GM18507 (cell line): ENCODE measurements at places on chromosomes 7 and 10.

GRCh38 chr10:71270301-71271220, 48.5 kb upstream of the SLC29A3 start:
- peak; percentile 30 for DNase-seq

DNA sequence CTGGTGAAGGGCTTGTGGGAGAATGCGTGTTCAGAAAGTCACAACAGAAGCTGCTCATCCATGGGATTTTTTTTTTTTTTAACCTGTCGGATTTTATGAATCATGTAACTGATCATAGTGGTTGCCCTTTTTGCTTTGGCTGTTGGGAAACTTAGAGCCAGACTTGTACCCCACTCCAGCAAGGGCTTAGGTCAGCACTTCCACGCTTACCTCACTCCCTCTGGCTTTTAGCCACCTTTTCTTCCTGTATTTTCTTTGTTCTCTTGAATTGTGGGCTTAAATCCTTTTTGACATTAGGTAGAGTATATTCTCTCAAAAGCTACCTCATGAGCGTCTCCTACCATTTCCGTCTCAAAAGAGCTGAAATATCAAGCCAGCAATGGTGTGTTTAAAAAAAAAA, 113.6 kb upstream of the BTBD16 start:
- no peak for DNase-seq

GRCh38 chr7:80860554-80860953, 58.3 kb downstream of the SEMA3C start:
- DNase-seq = no peak

GRCh38 chr7:15327001-15327400, 234.8 kb downstream of the AGMO start:
- DNase-seq = no peak

GRCh38 chr7:66170309-66171231, 34.6 kb upstream of the TPST1 start:
- DNase-seq = no peak

DNA sequence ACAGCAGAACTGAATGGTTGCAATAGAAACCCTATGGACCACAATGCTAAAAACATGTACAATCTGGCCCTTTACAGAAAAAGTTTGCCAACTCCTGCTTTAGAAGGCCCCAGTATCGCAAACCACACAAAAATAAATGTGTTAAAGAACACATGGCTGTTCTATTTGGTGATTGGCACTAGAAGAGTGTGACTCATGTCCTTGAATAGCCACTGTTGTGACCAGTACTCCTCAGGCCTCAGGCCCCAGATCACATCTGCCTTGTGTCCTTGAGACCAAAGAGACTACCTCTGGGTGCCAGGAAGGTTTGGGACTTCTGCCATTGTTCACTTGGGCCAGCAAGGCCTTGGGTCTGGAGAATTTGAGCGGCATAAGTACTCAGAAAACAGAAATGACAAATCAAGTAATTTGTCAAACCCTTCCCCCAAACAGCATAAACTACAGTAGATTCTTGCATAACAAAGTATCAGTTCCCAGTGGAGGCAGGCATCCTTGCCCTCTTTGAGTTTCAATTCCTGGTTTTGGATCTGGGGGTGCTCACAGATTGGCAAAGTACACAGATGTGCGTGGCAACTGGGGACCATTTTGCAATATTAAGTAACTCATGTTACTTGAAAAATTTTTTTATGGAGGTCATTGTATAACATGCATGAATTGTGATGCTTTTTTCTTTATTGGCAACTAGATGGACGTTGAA, 50.2 kb downstream of the MTURN start:
- no peak for DNase-seq

DNA sequence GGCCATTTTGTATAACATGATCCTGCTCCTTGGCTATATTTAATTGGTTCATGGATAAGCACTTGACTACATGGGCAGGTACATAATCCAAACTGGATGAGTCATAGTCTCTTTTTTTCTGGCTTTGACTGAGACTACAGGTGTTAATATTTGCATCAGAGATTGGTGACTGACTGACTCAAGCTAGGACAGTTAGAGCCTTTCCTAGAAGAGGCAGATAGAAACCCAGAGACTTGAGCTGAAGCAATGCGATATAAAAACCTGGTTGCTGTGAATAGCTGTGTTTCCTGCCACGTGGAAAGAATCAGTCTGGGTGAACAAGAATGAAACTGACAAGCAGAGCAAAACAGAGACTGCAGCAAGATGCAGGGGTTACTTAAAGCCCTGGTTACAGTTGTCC, 81.0 kb downstream of the SAMD9 start:
- DNase-seq = no peak

- DNase-seq = no peak
Observed at GRCh38 chr7:92873776-92874175, 37.4 kb upstream of the CDK6 start.

DNA sequence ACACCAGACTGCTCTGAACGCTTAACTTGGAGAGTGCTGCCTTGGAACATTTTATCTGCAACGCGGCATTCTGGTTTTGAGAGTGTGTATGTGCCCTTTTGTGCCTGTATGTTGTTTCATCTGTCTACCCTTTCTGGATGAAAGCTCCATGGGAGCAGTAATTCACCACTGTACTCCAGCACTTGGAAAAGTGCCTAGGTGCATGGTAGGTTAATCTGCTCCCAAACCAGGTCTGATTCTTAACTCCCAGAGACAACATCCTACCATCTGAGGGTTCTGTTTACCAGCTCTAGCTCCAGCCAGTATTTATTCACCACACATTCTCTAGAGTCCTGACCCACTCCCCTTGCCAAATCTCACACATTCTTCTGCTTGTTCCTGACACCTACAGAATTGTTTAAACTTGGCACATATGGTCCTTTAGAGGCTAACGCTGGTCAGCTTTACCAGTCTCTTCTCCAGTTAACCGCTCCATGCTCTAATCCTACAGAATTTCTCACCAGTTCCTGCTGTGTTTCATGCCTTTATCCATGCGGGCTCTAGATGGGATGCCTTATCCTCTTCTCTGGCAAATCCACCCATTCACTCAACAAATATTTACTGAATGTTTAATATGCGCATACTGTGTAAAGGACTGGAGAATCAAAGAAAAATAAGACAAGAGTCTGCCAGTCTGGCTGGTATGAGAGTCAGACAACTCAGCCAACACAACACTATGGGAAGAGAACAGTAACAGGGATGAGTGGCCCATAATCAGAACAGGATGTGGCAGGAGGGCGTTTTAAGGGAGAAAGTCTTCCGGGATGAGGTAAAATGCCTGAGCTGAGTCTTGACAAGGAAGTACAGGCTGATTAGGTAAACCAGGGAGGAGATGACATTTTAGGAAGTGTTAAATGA, 46.3 kb downstream of the MTPN start:
- DNase-seq = no peak

GRCh38 chr10:55822096-55822495, 539.0 kb downstream of the ZWINT start:
- no peak for DNase-seq

DNA sequence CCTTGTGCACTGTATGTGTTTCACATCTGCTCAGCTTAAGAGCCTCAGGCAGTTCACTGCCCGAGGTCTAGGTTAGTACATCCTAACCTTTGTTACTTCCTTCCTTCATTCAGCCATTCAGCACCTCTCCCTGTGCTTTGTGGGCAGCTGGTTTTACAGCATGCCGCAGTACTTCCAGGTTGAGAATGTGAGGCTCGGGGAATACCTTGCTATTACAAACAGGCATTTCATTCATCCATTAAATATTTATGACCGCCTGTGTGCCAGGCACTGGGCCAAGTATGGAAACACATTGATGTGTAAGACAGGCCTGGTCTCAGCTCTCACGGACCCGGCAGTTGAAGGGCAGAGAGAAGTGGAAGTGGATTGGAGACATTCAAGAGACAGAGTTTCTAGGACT, 82.4 kb downstream of the SHH start:
- no peak for DNase-seq

- DNase-seq = no peak
Observed at GRCh38 chr7:77799078-77799964, 748 bp downstream of the PHTF2 start.

GRCh38 chr7:116614499-116615262, 57.3 kb upstream of the MET start:
- no peak for DNase-seq

DNA sequence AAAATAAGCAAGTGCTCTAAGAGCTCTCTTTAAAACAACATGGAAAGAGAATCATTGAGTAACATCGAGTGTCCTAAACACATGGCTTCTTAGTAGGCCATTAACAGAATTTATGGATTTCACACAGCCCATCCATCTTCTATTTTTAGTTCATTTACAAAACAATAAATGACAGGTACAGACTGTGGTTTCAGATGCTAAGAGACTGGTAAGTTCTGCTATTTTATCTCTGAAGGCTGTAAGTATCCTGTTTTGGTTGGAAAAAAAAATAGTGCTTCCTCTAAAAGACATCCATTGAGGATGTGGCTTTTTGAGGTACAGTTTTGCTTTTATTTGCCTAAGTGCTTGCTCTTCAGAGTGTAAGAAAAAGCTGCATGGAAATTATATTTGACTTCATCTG, 27.4 kb upstream of the GNAI1 start:
- DNase-seq = no peak

DNA sequence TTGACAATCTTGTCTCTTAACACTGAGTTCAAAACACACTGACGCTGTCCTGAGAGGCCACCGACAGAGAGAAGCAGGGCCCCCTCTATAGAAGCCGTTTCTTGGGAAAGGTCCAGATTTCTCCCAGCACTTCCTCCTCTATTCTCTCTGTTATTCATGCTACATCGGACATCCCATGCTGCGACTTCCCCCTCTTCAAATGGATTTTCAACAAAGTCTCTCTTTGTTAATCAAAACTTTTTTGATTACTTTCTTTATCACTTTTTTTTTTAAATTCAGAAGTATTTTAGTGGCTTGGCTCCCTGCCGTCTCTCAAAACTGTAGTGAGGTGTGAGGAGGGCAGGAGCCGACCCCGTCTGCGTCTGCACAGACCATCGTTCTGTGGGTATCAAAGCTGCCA, 298.9 kb upstream of the PITRM1 start:
- no peak for DNase-seq

- no peak for DNase-seq
Observed at GRCh38 chr10:91340613-91341362, 69.4 kb upstream of the HECTD2 start.

GRCh38 chr7:127715901-127716300, 63.9 kb downstream of the SND1 start:
- no peak for DNase-seq

GRCh38 chr10:91296471-91296870, 76.0 kb downstream of the PCGF5 start:
- no peak for DNase-seq

- no peak for DNase-seq
Observed at GRCh38 chr7:159120540-159120919, 24.1 kb downstream of the VIPR2 start.

DNA sequence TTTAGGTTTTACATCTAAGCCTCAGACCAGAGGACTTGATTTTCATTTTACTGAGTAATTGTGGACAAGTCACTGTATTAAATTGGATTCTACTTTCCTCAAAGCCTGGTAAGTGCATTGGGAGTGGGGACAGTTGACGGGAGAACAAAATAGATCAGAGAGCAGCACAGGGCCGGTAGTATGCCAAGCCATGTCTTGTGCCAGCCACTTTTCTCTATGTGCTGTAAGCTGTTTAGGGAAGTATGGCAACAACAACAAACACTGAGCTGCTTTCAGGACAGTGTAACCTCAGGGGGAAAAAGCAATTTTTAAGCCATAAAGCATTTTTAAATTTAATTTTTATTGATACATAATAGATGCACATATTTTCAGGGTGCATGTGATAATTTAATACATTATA, 365.9 kb upstream of the IGFBP3 start:
- DNase-seq = no peak

- no peak for DNase-seq
Observed at GRCh38 chr7:93861325-93861949, 29.1 kb downstream of the TFPI2 start.

DNA sequence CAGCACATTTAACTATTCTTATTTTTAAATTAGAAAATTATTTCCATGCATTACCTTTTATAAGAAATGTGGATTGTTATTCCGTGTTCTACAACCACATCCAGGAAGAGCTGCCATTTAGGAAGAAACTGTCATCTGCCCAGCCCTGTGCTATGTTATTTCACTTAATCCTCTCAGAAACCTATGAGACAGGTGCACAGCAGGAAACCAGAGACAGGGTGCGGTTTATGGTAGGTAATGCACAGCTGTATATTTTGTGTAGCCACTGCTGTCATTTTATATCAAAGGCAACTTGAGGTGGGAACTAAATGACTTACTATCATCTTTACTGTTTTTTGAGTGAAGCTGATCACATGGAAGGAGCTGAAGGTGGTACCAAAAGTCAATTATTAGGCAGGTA, 232.3 kb downstream of the MAGI2 start:
- DNase-seq = no peak

DNA sequence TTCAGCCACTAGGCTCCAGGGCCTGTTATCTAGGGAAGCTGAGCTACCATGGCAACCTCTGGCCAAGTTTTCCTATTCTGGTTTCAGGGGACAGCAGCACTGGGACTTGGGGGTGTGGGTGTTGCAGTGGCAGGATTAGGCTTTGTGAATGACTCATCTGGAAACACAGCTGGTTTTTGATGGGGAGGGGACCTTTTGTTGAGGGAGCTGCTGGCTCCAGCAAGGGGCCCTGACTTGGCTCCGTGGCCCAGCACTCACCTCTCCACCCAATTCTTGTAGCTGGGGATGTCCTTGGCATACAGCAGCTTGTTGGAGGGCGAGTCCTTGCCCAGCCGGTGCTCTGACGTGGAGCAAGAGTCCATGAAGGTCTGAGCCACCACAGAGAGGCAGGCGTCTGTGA, 435.9 kb downstream of the PLXNA4 start:
- no peak for DNase-seq

DNA sequence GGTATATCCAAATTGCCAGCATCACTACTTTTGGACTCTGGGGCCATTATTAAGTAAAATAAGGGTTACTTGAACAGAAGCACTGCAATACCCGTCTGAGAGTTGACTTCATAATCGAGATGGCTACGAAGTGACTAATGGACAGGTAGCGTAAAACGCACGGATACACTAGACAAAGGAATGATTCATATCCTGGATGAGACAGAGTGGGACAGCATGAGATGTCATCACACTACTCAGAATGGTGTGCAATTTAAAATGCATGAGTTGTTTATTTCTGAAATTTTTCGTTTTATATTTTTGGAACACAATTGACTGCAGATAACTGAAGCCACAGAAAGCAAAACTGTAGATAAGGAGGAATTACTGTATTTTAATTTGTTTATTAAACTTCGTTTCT, 421.5 kb upstream of the LRGUK start:
- no peak for DNase-seq
